ENCODE measurements at places on chromosomes 1 and 21.
A peak's percentile ranks its signal among the peaks of the same experiment; 100 is the strongest.

GRCh38 chr1:234518876-234519275, 39.9 kb upstream of the TARBP1 start:
- DNase-seq, result no peak

DNA sequence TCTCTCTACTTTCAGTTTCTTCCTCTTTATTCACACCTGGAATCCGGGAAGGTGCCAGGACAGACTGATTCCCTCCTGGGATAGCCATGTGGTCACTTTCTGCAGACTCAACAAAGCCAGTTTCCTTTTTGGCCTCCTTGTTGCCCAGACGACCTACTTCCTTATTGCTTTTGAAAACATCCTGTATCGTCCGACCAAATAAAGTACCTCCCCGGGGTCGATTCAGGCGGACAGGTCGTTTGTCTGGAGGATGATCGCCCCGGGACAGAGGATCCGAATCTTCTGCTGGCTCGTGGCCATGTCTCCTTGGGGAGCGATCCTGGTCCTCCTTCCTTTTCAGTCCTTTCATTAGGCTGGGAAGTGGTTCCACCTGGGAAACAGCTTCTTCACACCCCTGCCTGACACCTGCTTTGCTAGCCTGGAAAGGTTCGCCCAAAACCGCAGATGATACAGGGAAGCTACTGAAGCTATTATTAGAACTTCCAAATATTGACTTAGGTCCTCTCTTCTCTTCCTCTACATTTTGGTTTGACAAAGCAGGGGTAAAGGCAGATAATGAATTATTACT, 1.2 kb downstream of the MCM3AP start:
- DNase-seq, result no peak

GRCh38 chr1:246618240-246618808, 52.1 kb downstream of the CNST start:
- DNase-seq, result no peak

DNA sequence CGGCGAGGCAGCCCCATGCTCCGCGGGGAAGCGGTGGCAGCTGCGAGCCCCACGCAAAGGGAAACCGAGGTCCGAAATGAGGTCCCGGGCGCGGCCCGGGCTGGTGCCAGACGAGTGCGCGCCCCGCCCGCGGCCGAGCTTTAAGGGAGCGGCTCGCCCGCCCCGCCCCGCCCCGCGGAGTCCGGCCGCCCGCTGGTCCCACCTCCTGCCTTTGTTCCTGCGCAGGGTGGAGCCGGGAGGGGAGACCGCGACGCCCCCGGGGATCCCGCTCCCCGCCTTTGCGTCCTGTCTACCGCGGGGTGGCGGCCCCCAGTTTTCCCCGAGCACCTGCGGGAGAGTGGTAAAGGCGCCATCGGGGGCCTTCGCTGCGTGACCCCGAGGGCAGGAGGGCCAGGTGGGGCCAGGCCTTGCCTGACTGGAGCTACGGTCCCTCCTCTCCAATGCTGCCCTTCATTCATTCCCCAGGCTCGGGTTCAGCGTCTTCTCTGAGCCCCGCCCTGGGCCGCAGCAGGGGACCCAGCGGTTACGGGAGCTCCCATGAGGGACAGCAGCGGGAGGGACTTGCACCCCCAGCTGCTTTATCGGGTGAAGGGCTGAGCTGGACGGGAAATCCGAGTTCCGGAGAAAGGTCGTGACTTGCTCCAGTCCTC, at the start of gene HES2:
Gene HES2 (minus strand): TSS at position 116 of the 650 bp plus-strand sequence. CDS start 99 bp downstream, at position 17.
- DNase-seq, result peak; percentile 50

- DNase-seq, result no peak
Observed at GRCh38 chr1:50415235-50416149, 7.8 kb downstream of the DMRTA2 start.

DNA sequence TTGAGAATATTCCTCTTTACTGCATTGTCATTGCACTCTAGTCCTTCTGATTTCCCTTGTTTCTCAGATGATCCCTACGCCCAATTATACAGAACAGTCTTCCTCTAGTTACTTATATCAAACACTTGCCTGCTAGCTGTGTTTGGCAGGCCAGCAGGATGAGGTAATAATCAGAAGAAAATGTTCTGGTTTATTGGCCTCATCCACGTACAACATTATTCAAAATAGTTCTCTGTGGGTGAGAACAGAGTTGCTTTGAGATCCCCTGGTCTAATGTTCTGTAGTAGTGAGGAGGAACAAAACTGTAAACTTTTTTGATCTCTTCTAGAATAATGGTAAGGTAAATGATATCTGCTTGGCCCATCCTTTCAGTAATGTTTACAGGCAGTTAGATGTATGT, 22.3 kb upstream of the C1orf105 start:
- DNase-seq, result peak; percentile 24

- DNase-seq, result no peak
Observed at GRCh38 chr1:109148987-109149561, 35.2 kb downstream of the ELAPOR1 start.

GRCh38 chr1:185238447-185238846, 78.6 kb downstream of the IVNS1ABP start:
- DNase-seq, result no peak

DNA sequence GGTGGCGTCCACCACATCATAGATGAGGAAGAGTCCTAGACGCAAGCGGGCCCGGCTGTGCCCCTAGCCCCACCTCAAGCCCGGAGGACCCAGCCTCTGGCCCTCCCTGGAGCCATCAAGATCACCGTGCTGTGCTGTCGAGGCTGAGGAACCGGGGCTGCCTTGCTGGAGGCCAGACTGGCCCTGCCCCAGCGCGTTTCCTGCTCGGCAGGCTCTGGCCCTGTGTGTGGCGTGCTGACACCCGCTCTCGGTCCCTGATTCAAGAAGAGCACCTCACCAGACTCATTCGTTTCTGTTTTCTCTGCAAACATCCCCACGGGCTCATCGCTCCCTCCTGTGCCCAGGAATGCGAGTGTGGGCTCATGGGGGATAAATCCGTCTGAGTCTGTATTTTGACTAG, 51.1 kb downstream of the GLIS1 start:
- DNase-seq, result no peak

DNA sequence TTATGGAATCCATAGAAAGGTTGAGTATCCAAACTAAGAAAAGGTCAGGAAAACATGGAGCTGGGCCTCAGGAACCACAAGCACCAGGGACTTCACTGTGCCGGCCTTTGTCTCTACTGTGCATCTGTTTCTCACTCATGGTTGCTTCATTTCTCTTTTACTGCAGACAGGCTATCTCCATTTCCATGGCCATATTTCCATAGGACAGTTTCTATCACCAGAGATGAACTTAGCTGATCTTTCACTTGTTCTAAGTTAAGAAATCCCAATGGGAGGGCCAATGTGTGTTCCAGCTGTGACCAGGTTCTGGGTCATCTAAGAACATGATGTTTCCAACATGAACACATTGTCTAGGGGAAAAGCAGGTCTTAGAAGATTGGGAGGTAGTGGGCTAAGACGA, 43.7 kb upstream of the PPP2R5A start:
- DNase-seq, result no peak

GRCh38 chr1:198729195-198729863, 90.5 kb downstream of the PTPRC start:
- no peak for DNase-seq

- DNase-seq, result no peak
Observed at GRCh38 chr1:50570066-50570468, 146.8 kb upstream of the DMRTA2 start.

DNA sequence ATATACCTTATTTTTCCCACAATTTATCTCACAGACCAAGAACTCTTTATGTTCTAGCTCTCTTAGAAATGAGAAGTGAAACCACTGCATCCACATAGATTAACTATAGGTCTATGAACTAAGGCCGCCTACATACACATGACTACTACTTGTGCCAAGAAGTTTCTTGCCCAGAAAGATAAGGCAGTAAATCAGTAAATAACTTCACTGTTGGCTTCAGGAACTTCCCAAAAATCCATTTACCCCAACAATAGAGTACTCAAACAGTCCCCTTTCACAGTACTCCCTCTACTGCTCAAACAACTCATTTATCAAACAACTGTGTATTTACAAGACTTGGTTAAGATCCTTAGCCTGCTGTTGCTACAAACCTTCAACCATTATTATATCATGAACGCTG, 96.5 kb downstream of the NME7 start:
- DNase-seq, result no peak

- no peak for DNase-seq
Observed at GRCh38 chr1:211928290-211928801, 97.8 kb upstream of the LPGAT1 start.

- DNase-seq, result no peak
Observed at GRCh38 chr21:27557356-27557755, 590.5 kb upstream of the ADAMTS5 start.

DNA sequence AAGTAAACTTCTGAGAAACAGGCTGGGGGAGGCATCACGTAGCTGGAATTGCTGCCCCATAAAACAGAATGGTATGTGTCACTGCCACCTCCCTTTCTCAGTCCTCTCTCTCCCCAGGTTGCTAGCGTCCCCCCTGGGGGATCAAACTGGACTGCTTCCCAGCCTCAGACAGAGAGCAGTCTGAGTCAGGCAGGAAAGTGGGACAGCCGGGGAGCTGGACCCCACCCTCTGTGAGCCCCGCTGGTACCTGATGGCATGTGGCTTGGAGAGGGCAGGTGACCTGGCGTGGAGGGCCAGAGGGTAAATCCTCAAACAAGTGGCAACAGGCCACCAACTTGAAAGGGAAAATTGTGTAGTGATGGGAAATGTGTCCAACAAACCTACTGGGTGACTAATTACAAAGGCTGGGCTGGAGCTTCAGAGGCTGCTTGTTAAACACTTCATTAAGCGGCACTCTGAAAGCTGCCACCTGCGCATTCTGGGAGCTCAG, 1.0 kb upstream of the SFN start:
- DNase-seq, result no peak
